Left colon (tissue), 2 donors: ENCODE measurements at places on chromosomes 2 and 18.

DNA sequence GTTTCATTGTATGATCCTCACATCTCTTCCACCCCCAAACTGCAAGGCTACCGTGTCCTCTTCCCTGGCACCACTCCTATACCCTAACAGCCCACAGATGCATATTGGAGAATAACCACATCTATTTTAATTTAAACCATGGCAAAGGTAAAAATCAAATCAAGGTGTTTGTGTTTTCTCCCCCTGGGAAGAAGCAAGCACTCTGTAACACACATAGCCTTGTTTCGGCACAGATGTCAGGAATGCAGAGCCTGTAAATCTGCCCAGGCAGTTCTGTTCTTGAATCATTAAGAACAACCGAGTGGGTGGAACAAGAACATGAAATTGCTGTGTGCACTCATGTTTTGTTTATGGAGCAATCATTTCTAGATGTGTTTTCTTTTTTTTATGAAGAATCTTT is 6.8 kb upstream of the COX7A2L start:
- DNase-seq = no peak

DNA sequence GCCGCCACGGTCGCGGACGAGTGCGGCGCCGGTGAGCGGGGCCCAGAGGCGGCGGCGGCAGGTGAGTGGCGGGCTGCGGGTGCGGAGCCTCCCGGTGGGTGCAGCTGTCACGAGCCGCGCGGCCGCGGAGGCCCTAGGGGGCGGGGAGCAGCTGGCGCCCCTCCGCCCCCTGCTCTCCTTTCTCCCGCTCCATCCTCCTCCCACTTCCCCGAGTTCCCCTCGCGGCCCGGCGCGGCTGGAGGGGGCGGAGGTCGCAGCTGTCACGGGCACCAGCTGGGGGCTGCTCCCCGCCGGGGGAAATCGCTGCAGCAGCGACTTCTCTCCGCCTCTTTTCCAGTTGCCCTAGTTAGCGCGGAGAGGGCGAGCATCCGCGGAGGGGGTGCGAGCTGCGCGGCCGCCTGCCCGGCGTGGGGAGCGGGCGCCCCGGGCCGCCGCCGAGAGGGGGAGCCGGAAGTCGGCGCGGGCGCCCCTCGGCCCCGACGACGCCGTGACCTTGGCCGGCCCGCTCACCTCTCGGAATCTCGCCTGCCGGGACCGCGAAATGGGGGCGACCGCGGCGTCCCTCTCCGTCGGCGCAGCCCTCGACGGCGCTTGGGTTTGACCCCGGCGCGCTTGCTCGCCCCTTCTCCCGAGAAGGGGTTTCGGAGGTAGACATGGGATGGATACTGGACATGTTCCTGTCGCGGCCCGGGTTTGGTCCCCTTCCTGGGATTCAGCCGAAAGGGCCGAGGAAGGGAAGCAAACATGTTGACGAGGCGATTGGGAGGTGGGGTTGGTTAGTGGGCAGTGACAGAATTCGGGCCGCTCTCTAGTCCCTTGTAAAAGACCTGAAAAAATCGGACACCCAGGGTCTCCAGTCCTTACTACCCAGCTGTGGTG is 727 bp downstream of the NCOA1 start:
- DNase-seq = peak; percentile 62

- DNase-seq = no peak
These were observed 255.4 kb downstream of the TDRD15 start for GRCh38 chr2:21379140-21379539.

GRCh38 chr2:46136481-46136880 is 160.7 kb upstream of the EPAS1 start:
- DNase-seq = no peak

- DNase-seq = no peak
These were observed 14.1 kb downstream of the SLC66A3 start for GRCh38 chr2:11169333-11169732.

GRCh38 chr18:13576598-13576997 is 149.8 kb downstream of the FAM210A start:
- no peak for DNase-seq

- DNase-seq = no peak
These were observed 62.1 kb downstream of the NDUFA10 start for GRCh38 chr2:239962890-239963591.

DNA sequence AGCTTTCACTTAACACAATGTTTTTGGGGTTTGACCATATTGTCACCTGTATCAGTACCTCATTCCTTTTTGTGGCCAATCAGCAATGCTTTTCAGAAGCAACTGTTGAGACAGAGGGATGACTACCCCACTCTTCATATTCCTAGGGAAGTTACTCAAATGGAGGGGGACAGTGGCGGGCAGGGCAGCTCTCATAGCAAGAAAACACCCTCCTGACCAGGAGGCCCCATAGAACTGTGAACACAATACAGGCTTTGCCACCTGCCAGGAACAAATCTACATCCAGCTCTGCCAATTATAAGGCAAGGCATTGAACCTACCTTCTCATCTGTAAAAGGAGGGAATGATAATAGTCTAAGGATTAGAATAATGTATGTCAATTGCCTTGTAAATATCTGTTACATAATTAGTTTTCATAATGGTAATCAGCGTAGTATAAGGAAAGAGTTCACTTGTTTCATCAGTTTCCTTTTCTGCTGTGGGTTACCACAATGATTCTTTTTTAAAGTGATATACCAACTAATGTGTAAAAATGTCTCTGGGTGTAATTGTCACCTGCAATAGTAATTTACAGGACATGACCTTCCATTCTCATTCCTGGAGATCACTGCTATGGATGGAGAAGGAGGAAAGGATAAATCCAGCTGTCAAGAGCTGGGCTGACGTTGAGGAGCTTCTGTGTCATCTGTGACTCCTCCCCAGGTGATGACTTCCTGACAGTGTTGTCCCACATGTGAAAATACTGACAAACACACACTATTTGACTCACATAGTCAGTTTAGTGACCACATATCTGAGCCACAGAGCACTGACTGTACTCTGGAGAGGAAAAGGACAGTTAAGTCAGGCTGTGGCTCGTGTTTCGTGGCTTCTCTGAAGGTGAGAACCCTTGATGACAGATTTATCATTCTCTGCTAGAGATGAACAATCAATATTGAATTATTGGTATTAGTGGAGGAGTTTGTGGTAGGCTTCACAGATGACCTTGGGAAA is 13.5 kb downstream of the ALPK2 start:
- no peak for DNase-seq

DNA sequence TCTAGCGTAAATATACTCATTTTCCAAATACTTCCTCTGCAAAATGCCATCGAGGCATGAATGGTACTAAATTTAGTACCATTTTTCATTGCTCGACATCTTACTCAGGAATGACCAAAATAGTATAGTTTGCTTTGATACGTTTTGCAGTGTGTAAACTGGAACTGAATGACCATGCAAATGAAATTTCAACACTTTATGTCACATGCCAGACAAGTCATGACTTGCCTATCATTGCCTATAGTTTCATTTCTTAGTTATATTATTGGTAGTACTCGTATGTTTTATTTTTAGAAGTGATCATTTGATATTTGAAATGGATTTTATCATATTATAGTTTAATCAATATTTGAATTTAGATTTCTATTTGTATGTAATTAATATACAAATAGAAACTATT is 9.1 kb downstream of the MSTN start:
- no peak for DNase-seq

DNA sequence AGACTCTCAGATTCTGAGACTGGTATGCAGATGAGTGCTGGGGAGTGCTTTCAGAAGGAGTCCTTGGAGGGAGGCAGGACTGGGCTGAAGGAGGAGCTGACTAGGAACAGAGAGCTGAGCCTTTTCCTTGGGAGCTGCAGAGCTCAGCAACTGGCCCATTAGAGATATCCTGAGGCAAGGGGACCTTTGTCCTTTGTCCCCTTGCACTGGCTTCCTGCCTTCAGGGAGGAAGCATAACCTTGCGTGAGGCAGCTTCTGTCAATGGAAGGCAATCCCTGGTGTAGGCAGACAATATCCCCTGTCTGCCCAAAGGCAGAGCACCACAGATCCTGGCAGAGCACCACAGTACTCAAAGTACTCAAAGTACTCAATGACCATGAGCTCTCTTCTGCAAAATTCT is 375.3 kb downstream of the HRH4 start:
- no peak for DNase-seq

GRCh38 chr2:23292024-23292423 is 93.0 kb upstream of the KLHL29 start:
- no peak for DNase-seq
